ENCODE measurements at places on chromosomes 7 and 10.

GRCh38 chr7:82049891-82050533 is 280.2 kb upstream of the HGF start:
- H3K36me3 ChIP-seq: no peaks in the 10 kb centered on the region
- H3K4me1 ChIP-seq: peaks cover 52% of the 10 kb centered on the region
- DNase-seq: no peak
- H3K27ac ChIP-seq: peak overlapping the region; percentile 97

- DNase-seq: no peak
- no peaks in the 10 kb centered on the region for H3K4me1 ChIP-seq
- no peak overlapping the region for H3K27ac ChIP-seq
Measured at GRCh38 chr10:82653244-82654155, 778.5 kb downstream of the NRG3 start.

- H3K36me3 ChIP-seq: no peaks in the 10 kb centered on the region
- H3K27ac ChIP-seq: peak overlapping the region; percentile 93
- no peak overlapping the region for H3K4me3 ChIP-seq
- no peaks in the 10 kb centered on the region for H3K27me3 ChIP-seq
- H3K4me1 ChIP-seq: peaks cover 28% of the 10 kb centered on the region
- DNase-seq: no peak
Measured at GRCh38 chr7:116582806-116583444, 58.1 kb downstream of the CAV1 start.

DNA sequence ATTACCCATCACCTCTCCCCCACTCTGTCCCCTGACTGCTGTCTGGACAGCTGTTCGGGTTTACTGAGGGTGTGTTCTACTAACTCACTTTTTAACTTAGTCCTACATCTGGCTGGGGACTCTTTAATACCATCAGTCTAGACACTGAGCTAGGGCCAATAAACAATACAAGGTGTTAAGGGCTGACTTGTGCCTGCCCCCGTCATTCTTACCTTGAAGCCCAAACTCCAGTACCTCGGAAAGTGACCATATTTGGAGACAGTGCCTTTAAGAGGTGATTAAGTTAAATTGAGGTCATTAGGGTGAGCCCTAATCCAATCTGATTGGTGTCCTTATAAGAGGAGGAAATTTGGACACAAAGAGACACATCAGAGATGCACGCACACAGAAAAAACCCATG is 35.7 kb downstream of the STEAP1B start:
- H3K36me3 ChIP-seq: no peaks in the 10 kb centered on the region
- H3K27me3 ChIP-seq: no peaks in the 10 kb centered on the region
- H3K27ac ChIP-seq: no peak overlapping the region

DNA sequence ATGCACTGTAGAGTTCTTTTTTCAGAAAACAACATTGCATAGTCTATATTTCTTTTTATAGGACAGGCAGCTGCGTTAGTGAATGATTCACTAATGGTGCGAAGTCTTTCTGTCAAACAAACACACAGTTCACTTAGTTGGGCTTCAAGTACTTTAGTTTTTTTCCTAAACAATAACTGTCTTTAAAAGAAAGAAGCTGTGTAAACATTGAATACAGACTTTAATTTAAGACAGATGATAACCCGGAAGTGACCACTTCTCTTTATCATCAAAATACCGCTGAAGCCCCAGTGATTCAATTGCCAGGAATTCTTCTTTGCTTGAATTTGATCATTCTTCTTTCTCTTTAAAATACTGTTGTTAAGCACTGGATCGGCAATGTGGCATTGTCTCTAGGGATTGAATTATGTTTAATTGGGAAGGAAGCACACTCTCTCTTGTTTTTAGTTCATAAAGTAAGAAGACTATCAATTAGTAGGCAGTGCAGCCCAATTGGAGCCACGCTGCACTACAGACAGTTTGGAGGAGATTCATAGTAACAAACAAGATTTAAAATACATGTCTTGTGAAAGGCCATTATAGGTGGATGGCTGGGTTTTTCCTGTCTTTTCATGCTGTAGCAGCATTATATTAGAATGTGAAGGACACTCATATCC is 30.4 kb downstream of the CNTNAP2 start:
- DNase-seq: no peak
- no peak overlapping the region for H3K4me3 ChIP-seq
- H3K36me3 ChIP-seq: no peaks in the 10 kb centered on the region
- H3K27ac ChIP-seq: no peak overlapping the region
- no peaks in the 10 kb centered on the region for H3K27me3 ChIP-seq
- H3K4me1 ChIP-seq: no peaks in the 10 kb centered on the region

GRCh38 chr10:19941206-19941880 is 125.1 kb downstream of the PLXDC2 start:
- no peaks in the 10 kb centered on the region for H3K27me3 ChIP-seq
- DNase-seq: no peak
- H3K4me1 ChIP-seq: no peaks in the 10 kb centered on the region
- no peaks in the 10 kb centered on the region for H3K36me3 ChIP-seq

GRCh38 chr10:24850727-24851296 is 101.6 kb downstream of the PRTFDC1 start:
- no peak overlapping the region for H3K4me3 ChIP-seq
- no peak overlapping the region for H3K27ac ChIP-seq
- no peaks in the 10 kb centered on the region for H3K27me3 ChIP-seq
- no peaks in the 10 kb centered on the region for H3K36me3 ChIP-seq
- no peak for DNase-seq

- H3K36me3 ChIP-seq: no peaks in the 10 kb centered on the region
- no peaks in the 10 kb centered on the region for H3K4me1 ChIP-seq
- no peak for DNase-seq
- no peak overlapping the region for H3K27ac ChIP-seq
- no peak overlapping the region for H3K4me3 ChIP-seq
- no peaks in the 10 kb centered on the region for H3K27me3 ChIP-seq
Measured at GRCh38 chr10:26291721-26292480, 75.3 kb downstream of the GAD2 start.

DNA sequence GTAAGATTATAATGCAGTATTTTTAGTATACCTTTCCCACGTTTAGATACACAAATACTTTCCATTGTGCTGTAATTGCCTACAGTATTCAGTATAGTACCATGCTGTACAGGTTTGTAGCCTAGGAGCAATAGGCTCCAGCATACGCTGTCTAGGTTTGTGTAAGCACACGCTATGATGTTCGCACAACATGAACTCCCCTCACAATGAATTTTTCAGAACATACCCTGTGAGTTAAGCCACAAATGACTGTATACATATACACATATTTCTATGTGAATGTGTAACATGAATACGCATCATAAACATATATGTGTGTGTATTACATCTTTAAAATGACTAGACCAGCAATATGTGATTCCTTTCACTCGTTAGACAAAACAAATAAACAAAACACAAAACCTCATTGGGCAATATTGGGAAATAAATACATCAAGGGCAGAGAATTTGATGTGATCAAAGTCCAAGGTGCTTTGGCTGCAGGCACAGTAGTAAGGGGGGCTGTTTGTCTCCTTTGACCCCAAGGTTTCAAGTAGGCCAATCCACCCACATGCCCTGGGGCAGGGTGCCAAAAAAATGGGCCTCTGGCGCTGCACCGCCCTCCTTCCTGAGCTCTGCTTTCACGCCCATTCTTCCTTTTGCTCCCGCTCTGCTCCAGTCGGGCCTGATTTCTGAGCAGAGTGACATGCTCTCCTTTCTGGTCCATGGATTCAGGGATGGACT is 33.9 kb downstream of the CHN2 start:
- H3K27ac ChIP-seq: no peak overlapping the region
- H3K4me3 ChIP-seq: no peak overlapping the region
- H3K27me3 ChIP-seq: no peaks in the 10 kb centered on the region
- no peak for DNase-seq
- H3K4me1 ChIP-seq: no peaks in the 10 kb centered on the region

- no peaks in the 10 kb centered on the region for H3K27me3 ChIP-seq
- peak overlapping the region; percentile 96 for H3K27ac ChIP-seq
- H3K36me3 ChIP-seq: no peaks in the 10 kb centered on the region
- H3K4me3 ChIP-seq: no peak overlapping the region
Measured at GRCh38 chr10:120477743-120478141, 20.7 kb downstream of the PLPP4 start.

GRCh38 chr10:103578782-103579382 is 85.4 kb downstream of the NEURL1 start:
- no peaks in the 10 kb centered on the region for H3K4me1 ChIP-seq
- H3K36me3 ChIP-seq: no peaks in the 10 kb centered on the region
- H3K27me3 ChIP-seq: no peaks in the 10 kb centered on the region

Measured in SK-N-SH (cell line).